ENCODE measurements at places on chromosomes 13 and 19.

GRCh38 chr19:30444253-30444671 lies 72.1 kb downstream of the ZNF536 start:
- DNase-seq, result no peak

DNA sequence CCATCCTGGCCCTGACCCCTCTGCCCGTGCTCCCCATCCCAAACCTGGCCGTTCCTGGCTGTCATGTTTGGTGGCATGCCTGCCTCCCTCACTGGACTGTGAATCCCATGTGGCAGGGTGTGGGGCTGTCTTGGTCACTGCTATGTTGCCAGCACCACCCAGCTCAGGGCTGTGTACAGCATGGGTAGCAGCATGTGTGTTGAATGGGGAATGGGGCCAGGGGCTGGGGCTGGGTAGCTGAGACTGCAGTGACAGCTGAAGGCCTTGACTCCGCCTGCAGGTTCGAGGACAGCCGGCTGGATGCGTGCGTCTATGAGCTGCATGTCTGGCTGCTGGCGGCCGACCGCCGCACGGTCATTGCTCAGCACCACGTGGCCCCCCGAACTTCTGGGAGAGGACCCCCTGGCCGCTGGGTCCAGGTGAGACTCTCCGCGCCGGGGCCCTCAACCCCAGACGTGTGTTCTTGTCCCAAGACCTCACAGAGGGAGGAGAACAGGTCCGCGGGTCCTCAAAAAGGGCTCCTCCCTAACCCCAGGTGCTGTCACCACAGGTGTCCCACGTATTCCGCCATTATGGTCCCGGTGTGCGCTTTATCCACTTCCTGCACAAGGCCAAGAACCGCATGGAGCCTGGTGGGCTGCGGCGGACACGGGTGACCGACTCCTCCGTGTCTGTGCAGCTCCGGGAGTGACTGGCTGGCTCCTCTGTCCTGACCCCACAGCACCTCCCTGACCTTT lies 3.5 kb downstream of the NCCRP1 start:
- peak; percentile 70 for DNase-seq

- no peak for DNase-seq
Measured at GRCh38 chr13:28531077-28531844, 36.3 kb upstream of the FLT1 start.

GRCh38 chr19:18253716-18254115 lies 20.5 kb downstream of the IQCN start:
- no peak for DNase-seq

DNA sequence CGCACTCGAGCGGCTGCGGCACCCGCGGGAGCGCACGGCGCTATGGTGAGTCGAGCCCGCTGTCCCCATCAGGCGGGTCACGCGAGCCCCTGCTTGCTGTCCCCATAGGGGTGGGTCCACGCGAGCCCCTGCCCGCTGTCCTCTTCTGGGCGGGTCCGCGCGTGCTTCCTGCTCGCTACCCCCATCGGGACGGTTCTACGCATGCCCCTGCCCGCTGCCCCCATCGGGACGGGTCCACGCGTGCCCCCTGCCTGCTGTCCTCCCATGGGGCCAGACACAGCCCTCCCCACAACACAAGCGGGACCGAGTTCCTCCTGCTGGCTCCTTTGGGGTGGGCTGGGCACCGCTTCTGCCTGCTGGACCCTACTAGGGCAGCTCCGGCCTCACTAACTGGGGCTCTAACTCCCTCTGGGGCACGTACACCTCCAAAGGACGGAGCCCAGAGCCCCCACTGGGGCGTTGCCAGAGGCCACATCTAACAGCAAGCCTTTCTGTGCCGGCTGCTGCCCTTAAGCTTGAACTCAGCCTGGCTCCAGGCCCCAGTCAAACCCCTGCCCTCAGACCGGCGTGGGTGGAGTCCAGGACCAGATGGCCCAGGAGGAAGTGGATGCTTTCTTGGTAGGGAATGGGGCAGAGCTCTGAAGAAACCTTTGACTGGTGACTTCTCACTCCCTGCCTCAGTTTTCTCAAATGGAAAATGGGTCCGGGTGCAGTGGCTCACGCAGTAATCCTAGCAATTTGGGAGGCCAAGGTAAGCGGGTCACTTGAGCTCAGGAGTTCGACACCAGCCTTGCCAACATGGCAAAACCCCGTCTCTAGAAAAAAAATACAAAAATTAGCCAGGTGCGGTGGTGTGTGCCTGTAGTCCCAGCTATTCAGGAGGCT lies 722 bp downstream of the COLGALT1 start:
- DNase-seq, result no peak

GRCh38 chr13:91295712-91296410 lies 51.6 kb upstream of the MIR17HG start:
- DNase-seq, result no peak

DNA sequence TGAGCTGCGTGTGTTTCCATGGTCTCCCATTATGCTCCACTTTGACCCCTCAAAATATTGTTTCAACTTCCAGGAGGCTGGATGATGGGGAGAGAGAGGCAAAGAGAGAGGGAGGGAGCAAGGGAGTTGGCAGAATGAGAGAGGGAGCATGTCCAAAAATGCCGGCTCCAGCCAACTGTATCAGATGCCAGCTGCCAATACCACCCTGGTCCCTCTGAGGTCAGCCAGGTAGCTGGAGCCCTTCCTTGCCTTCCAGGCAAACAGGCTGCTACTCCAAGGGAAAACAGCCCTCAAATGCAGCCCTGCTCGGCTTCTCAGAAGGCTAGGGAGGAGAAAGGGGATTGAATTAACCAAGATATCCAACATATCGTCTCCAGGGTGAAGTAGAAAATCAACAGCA lies 440.0 kb downstream of the TSHZ3 start:
- DNase-seq, result no peak

GRCh38 chr13:61258185-61258584 lies 157.5 kb downstream of the PCDH20 start:
- no peak for DNase-seq

DNA sequence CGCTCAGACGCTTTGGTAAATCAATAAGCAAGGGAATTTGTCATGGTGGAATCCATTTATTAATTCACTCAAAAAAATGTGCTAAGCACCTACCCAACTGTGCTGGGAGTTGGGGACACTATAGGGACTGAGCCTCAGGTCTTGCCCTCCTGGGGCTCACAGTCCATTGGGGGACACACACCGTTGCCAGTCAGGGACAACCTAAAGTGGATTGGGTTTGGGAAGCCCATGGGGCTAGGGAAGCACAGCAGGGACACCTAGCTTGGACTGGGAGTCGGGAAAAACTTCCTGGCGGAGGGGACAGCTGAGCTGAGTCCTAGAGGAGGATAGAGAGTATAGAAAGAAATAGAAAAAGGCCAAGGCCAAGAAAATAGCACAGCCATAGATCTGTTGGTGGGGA lies 8.5 kb downstream of the FOSB start:
- DNase-seq, result no peak

DNA sequence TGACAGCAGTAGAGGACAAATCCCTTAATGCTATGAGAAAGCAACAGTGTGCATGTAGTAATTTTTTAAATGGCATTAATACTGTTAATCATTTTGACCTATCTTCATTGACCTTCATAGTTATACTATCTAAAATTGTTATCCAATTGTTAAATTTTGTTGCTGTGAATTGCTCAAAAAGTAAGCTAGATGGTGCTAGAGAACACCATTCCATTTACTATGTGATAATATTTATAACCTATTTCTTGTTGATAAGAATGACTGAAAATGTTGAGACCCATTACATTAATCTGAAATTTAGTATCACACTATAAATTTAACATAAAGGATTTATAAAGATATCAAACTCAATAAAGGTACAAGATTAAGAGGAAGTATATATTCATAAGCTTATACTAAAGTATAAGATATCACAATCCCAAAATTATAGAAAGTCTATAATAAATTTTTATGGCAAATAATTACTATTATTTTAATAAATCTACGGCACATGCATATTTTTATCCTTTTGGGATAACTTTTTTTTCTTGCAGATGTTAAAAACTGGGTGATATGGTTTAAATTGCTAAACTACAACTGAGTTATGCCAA lies 1573.3 kb downstream of the PCDH9 start:
- DNase-seq, result no peak

- no peak for DNase-seq
Measured at GRCh38 chr13:100297413-100297812, 208.5 kb downstream of the PCCA start.

GRCh38 chr13:98962901-98963590 lies 14.8 kb downstream of the DOCK9 start:
- no peak for DNase-seq

GRCh38 chr13:54511366-54511765 lies 1482.8 kb downstream of the OLFM4 start:
- no peak for DNase-seq

GRCh38 chr13:99395436-99395835 lies 88.2 kb upstream of the GPR183 start:
- DNase-seq, result no peak

GRCh38 chr13:88217372-88217771 lies 546.2 kb downstream of the SLITRK5 start:
- DNase-seq, result no peak

DNA sequence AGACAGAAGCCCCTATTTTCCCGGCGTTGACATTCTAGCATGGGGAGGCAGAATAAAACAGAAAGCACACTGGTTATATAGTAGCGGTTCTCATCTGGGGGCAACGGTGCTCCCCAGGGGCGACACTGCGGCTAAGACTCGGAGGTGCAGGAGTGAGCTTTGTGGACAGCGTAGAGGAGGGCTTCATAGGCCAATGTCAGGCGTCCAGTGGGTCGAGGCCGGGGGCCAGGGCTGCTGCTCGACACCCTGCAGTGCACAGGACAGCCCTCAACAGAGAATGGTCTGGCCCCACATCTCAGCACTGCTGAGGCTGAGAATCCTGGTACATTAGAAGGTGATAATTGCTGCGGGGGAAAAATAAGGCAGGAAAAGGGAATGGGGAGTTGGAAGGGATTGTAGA lies 1.5 kb downstream of the ZNF628 start:
- no peak for DNase-seq

DNA sequence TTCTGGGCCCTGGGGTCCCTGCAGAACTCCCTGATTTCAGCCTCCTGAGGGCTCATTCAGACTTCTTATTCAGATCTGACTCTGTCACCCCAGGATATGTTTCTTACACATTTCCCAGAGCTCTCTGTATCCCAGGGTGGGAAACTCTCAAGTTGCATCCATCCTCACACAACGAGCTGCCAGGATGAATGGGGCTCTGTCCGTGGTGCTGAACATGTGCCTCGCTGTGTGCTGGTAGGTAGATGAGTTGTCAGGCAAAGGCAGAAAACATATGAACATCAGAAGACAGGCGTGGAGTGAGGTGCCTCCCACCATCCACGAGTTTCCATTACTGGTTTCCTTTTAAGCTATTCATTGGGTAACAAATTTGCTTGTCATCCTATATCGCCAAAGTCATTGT lies 11.4 kb upstream of the IGFL1 start:
- no peak for DNase-seq

GRCh38 chr19:2511991-2512390 lies 36.1 kb downstream of the GADD45B start:
- DNase-seq, result no peak

- DNase-seq, result no peak
Measured at GRCh38 chr13:99355267-99356011, 48.2 kb upstream of the GPR183 start.

- no peak for DNase-seq
Measured at GRCh38 chr13:91151921-91152320, 195.6 kb upstream of the MIR17HG start.

DNA sequence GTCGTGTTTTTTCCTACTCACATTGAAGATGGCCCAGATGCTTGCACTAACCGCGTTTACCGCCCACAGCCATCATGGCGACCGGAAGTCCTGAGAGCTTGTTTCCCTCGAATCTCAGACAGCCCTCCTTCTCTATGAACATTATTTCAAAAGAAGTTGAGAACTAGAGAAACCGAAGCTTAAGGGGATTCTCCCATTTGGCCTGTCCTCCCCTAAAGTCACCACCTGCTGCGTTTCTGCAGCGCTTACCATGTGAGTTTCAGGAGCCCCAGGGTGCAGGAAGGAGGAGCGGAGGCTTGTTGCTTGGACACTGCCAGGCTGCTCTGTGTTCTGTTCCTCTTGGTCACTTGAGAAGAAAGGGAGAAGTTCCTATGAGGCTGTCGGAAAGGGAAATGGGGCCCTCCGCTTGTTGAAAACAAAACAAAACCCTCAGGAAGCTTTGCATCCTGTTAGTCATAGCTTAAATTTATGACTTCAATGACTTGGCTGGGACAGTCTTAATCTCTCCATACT lies 6.2 kb downstream of the CARD8 start:
- DNase-seq, result no peak

DNA sequence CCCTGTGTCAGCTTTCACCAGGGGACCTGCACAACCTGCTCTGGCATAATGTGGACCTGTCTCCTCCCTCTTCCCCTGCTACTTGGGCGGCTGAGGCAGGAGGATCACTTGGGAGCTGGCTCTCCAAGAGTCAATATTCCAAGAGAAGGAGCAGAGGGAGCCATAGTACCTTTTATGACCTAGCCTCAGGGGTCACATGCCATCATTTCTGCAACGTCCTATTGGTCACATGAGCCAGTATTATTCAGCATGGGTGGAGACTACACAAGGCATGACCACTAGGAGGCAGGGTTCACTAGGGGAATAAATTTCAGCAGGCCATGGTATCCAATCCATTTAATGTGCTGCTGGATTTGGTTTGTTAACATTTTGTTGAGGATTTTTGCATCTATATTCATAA lies 12.0 kb upstream of the SHFL start:
- no peak for DNase-seq

- DNase-seq, result no peak
Measured at GRCh38 chr13:41837629-41838028, 123.3 kb downstream of the VWA8 start.

- DNase-seq, result no peak
Measured at GRCh38 chr13:79711631-79712030, 230.7 kb downstream of the NDFIP2 start.

DNA sequence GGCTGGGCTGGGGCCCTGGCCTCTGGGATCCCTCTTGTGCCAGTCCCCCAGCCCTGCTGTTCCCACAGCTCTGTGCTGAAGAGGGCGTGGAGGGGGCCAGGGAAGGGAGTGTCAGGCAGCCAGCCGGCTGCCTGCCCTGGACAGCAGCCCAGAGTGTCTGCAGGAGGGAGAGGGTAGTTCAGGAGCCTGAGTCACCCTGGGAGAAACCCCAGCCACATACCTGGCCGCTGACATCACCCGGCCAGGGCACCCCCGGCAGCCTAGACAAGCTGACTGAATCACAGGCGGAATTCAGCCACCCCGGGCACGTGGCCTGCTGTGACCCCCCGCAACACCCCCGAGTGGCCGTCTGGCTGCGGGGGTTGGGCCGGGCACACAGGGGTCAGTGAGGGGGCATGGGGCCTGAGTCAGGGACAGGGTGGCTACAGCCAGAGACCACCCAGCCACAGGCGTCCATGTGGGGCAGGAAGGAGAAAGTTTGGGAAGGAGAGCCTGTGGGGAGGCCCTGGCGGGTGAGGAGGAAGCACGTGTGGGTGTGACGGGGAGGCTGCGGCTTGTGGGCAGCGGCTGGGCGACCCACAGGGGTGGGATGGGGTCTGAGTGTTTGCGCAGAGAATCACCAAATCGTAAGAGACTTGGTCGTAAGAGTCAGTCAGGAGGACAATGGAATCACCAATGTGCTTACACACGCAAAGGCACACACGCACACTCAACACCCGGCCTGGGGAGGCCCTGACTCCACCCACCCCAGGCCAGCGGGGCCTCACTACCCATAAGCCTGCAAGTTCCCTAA lies 11.9 kb upstream of the FOSB start:
- peak; percentile 72 for DNase-seq
